ENCODE measurements at places on chromosomes 2 and 18.

GRCh38 chr2:175234650-175235049 is 53.1 kb upstream of the ATP5MC3 start:
- no peak for DNase-seq

GRCh38 chr2:127106457-127106990 is 430 bp downstream of the BIN1 start:
- no peak for DNase-seq

DNA sequence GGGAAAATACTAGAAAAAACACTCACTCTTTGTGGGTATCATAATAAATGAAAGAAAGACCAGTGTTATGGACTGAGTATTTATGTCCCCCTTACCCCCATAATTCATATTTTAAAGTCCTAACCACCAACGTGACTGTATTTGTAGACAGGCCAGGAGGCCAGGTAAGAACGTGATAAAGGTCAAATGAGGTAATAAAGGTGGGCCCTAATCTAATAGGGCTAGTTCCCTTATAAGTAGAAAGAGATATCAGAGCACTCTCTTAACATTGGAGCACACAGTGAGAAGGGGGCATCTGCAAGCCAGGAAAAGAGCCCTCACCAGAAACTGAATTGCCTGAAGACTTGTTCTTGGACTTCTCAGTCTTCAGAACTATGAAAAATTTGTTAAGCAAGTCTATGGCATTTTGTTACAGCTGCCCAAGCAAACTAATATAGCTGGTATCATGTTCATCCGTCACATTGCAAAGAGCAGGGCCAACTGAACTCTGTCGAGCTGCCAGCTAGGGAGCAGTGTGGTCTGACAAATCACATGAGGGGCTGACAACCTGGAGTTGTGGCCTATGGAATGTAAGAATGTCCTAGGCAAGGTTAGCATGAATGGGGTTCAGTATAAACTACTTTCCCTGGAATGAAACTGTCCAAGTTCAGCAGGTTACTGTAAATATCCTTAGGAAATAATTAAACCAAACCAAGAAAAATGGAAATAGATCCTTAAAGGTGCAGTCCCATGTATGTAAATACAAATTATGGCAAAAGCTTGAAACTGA is 280.9 kb downstream of the ZNF385B start:
- no peak for DNase-seq

GRCh38 chr2:71685073-71685848 is 231.9 kb downstream of the DYSF start:
- no peak for DNase-seq

GRCh38 chr2:239378021-239378917 is 22.6 kb downstream of the HDAC4 start:
- DNase-seq: no peak

GRCh38 chr2:223815186-223815883 is 22.0 kb downstream of the AP1S3 start:
- DNase-seq: no peak

GRCh38 chr2:200288670-200289429 is 17.6 kb upstream of the SPATS2L start:
- no peak for DNase-seq

DNA sequence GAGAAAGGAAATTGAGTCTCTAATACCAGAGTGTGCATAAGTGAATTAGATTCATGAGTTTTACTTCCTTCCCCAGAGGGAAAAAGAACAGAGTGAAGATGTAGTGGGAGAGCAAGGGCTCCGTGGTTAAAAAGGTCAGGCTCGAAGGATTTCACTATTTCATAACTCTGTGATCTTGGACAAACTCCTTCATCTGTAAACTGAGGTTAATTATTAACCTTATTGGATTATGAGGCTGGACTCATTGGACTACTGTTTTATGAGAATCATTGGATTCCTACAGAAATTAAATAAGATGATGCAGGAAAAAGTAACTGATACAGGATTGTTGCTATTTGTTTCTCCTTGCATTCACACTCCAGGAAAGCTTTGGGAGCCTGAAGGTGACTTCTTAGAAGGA is 45.0 kb downstream of the SRD5A2 start:
- DNase-seq: no peak

DNA sequence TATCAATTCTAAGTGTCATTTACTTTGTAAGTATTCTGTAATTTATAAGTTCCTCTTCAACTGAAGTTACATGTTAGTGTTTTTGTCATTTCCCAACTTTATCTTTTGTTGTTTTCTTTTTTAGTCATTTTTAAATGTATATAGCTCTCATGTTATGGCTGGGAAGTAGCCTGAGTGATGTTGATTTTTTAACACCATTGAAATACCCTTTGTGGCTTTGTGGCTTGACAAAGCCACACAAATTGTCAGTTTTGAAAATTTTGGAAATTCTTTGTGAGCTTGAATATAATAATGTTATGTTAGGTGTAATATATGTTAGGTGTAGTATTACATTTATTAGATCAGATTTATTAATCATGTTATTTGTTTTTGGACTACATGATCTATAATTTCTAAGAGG is 16.7 kb downstream of the DNAJC10 start:
- no peak for DNase-seq

DNA sequence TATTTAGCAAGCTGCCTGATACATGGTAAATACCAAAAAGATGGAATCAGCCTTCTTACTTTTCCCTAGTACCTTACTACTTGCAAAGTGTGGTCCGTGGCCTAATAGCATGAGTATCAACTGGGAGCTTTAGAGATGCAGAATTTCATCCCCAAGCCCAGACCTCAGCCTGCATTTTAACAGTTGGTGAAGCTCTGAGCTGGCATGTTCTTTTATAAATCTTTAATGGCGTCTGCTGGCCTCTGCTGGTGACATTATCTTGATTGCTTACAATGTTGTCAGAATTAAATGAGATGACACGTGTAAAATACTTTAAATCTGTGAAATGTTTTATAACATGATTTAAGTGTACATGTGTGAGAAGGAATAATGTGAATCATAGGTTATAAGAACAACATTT is 115.1 kb upstream of the NOSTRIN start:
- DNase-seq: no peak

DNA sequence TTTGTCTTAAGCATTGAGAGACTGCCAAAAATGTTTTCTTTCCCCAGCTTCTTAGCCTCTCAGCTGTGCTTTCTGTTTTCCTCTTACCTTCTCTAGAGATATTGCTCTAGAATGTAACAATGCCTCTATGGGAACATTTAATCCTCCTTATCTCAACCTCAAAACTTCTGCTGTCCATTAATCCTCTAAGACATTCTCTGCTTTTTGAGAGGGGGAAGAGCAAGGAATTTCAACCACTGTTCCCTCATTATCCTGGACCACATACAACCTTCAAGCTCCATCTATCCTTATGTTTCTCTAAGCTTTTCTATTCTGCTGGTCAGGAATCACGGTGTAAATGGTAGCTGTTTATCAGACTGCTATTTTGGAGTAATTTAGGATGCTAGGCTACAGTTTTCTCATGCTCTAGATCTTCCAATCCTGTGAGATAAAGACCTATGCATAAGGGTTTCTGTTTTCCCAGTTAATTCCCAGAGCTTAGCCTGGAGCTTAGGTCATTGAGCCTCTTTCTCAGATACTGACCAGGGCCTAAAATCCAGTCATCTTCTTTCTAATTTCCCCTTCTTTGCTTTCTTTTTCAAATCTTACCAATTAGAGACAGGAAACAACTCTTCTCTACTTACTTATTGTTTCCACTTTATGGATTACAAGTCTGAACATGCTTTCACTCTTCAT is 282.0 kb downstream of the CALCRL start:
- no peak for DNase-seq

DNA sequence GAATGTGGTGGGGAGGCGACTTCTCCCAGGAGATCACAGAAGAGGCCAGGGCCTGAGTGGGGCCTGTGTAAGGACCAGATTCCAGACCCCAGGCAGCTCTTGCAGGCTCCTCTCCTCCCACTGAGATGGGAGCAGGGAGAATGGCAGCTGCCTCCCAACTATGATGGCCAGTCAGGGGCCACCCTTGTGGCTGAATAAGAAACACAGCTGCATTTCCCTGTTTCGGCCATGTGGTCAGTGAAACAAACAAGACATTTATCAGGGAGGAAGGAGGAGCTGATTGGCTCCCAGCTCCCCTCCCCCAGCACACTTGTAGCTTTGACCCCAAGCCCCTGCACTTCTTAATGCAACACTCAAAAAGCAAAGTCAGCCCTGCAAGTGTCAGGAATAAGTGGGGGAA is 143.5 kb downstream of the CELF4 start:
- no peak for DNase-seq

DNA sequence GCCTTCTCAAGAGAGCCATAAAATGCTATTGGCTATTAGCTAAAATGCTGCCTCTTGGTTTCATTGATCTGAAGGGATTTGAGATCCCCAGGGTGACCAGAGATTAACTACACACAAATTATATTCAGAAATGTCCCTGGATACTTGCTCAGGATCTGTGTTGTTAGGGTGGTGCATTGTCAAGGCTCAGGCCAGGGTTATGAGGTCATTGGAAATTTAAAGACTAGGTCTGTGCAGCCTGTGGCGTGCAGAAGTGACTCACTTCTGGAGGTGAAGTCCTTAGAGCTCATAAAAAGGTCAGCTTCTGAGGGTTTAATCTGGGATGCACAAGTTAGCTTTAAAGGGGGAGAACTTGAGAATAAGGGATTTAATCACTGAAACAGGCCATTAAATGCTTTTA is 23.5 kb downstream of the LRRTM1 start:
- no peak for DNase-seq

DNA sequence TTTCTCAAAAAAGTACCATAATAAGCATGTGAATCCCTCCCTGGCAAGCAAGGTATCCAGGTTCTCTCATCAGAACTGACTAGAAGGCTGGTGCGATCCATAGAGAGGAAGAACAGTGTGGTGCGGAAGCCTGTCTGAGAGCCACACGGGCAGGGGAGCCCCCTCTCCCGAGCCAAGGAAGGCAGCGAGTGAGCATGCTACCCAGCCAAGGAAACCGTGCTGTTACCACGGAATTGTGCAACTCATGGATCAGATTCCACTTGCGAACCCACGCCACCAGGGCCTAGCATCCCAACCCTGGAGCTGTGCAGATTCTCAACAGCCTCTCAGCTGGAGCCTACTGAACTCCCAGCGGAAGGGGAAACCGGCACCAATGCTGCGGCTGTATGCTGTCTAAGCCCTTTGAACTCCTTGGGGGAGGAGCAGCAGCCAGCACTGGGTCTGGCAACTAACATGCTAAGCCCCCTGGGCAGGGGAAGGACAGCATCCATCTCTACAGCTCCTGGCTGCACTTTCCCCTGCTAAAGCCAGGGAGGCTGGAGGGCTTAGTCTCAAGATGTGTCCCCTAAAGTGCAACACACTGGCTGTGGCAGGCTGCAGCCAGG is 823.1 kb downstream of the EPHA4 start:
- no peak for DNase-seq

GRCh38 chr2:73985308-73986084 is 786 bp downstream of the TET3 start:
- no peak for DNase-seq

DNA sequence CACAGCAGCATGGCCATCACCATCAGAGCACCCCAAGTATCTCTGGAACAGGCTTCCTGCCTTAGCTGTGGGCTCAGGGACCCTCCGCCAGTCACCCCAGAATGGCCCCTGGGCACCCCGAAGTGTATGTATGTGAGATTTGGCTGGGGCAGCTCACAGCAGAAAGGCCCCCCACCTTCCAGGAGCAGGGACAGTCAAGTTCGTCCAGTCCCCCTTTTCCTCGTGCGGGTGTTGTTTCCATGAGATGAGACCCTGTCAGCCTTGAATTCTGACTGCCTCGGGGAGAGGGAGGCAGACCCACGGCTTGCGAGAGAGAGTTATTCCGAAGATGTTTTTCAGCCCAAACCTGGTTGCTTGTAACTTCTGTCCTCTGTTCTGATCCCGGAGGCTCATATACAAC is 290.9 kb upstream of the HDAC4 start:
- DNase-seq: no peak

- DNase-seq: no peak
These were observed 180.6 kb downstream of the ZNF521 start for GRCh38 chr18:25171334-25171733.

DNA sequence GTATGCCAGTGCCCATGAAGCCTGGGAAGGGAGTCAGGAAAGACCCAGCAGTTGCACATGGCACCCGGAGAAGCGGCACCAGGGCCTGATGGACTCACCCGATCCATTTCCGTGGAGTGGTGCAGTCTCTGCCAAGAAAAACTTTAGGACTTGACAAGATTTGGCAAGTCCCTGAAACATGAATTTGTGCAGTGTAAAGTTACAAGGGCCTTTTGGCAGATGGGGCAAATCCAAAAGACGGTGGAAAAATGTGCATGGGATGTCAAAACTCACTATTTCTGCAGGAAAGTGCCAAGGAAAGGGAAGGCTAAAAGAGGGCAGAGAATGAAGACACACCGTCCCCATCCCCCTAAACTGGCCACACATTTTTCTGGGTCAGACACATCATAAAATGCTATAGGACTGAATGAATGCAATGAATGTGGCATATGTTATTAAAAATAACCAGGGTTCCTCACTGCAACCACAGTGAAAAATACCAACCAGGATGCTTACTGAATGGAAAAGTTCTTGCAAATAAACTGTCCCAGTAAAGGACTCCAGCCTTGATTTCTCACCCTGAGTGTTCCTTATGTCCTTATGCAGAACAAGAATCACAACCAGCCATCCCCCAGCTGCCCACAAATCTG is 173.5 kb upstream of the SIX2 start:
- DNase-seq: no peak

DNA sequence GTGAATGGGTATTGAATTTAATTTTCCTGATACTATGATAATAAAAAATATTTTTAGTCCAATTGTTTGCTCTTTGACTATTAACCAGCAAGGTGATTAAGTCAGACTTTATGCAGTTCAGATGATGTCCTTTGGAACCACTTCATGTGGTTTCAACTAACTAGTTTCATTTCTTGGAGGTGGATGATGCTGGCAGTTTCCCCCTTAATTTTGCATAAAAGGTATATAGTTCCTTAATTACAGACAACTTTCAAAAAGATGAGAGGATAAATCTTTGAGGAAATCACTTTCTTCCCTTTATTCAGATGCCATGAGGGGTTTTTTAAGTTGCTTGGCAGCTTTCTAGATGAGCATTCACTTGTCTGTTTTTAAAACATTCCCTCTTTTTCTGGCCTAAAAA is 223.1 kb downstream of the PHLPP1 start:
- no peak for DNase-seq

DNA sequence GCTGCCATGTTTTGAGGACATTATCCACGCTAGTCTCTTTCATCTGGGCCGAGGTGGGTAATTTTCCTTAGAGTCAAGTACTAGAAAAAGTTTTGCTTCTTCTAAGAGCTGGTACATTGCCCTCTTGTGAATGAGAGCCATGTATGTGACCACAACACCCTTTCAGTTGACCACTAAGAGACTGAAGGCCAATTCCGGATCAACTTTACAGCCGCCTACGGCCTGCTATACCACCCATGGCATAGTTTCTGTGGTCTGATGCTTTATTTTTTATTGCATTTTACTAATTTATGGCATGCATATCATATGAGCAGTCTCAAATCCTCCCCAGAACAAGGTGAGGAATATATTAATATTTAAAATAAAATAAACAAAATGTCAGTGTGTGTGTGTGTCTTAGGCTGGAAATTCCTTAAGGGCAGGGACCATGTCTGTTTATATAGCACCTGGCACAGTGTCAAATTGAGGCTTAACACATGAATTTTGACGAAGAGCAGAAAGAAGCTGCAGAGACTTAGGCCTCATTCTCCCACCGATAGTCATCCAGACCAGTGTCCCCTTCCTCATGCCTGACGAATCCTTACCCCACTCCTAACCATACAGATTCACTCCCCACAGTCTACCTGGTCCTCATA is 35.4 kb downstream of the PSD4 start:
- DNase-seq: no peak
